ENCODE measurements at places on chromosomes 1 and 21.

GRCh38 chr1:6948416-6948815, 163.2 kb downstream of the CAMTA1 start:
- no peak for DNase-seq

GRCh38 chr1:235136111-235136510, 7.5 kb upstream of the TOMM20 start:
- DNase-seq = no peak

DNA sequence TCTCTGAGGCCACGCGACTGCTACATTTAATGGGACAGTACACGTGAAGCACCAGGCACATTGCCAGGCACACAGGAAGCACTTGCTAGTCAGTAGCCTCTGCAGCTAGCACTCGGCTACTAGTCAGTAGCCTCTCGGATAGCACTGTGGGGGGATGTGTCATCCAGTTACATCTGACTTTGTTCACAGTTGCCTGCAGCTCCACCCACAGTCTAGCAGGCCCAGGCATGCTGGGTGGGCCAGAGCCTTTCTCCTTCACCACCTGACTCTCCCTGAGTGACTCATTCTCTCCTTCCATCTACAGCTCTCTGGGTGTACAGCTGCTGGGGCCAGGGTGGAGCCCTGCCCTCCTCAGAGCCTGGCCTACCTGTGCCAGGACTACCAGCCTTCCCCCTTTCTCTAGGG, 51.5 kb downstream of the PTPRF start:
- DNase-seq = peak; percentile 98

DNA sequence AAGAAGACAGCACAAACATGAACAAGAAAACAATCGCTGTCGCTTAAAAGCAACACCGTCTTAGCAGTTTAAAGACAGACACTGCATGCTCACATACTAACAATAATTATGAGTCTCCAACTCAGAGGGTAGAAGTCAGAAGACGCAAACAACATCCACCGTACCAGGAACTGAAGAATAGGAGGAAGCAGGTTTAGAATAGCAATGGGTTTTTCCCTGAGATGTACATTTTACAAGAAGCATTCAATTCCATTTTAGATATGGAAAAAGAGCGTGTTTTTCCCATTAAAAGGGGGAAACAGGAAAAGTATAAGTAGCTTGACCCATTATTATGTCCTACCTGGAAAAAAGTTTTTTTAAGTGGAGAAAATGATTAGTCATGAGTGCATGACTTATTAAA, 34.5 kb upstream of the KCNE1 start:
- no peak for DNase-seq

GRCh38 chr1:16068356-16069270, 4.8 kb downstream of the FAM131C start:
- no peak for DNase-seq

DNA sequence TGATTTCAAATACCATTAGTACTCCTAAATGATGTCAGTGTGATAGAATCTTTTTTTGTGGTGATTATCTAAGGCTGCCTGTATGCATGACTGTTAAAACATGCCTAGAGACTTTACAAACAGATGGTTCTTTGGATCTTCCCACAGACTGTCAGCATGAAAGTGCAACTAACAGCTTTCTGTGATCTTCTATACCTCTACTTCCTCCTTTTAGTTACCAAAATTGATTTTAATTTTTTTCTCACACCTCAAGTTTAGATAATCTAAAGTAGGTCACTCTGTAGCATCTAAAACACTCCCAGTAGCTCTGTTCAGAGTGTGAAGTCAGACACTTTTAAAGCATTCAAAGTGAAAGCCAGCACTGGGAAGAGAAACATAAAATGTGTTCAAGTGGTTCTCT, 534.5 kb downstream of the PTPRC start:
- no peak for DNase-seq

GRCh38 chr1:207888652-207889051, 22.3 kb downstream of the CD34 start:
- peak; percentile 51 for DNase-seq

GRCh38 chr21:45168522-45168921, 94.1 kb downstream of the ADARB1 start:
- DNase-seq = no peak

- no peak for DNase-seq
These were observed 16.0 kb downstream of the SLX9 start for GRCh38 chr21:44955798-44956175.

DNA sequence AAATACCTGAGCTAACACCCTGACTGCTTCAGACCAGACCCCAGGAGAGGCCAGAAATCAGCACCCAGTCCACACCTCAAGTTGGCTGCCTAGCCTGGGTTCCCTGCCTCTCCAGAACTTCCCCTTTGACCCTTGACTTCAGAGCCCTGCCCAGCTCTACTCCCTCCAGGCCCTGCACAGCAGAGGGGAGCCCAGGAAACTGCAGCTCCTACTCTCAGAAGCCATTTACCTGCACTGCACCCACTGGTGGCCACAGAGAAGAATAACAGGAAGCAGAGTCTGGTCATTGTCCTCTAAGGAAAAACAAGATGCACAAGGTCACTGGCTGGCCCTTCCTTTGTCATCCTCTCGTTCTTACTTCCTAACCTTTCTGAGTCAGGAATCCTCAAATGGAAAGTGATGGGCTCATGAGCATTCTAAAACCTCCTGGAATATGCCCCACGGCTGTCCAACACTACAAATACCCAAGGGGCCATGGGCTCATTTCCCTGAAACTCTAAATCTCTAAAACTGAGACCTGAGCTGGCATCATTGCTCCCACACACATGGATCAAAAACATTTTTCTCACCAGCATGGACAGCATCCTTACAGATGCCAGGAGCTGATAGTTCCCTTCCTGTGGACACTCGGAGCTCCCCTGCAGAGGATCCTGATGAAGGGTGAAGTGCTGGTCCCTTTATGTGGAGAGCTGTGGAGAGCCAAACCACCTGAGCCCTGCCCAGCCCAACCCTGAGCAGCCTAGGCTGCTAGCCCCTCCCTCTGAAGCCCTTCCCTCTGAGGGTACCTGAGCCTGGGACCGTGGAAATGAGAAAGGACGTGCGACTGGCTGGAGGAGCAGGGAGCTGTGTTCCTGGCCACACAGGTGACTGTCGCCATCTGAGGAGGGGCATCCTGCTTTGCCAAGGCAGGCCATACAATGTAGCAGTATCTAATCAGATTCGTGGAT, at the start of gene ITLN2:
Gene ITLN2 (minus strand): TSS at position 652 of the 947 bp plus-strand sequence. CDS start 68 bp downstream, at position 584.
- peak; percentile 78 for DNase-seq
